ENCODE measurements at places on chromosomes 13 and 19.

GRCh38 chr19:18894254-18895037, 1.5 kb downstream of the CERS1 start:
- no peak for DNase-seq

DNA sequence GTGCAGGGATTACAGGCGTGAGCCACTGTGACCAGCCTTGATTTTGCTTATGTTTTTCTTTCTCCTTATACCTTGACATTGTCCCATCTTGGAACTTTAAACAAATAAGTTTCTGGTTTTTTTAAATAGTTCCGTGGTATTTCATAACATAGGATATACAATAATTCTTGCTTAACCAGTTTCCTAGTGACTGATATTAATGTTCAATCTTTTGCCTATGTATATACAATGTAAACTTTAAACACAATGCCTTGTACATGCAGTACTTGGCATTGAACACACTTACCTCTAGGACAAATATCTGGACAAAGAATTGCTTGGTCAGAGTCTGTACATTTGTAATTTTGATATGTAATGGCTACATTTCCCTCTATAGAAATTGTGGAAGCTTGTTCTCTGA, 24.4 kb upstream of the SPACA4 start:
- DNase-seq = no peak

- no peak for DNase-seq
These were observed 498 bp downstream of the PROZ start for GRCh38 chr13:113158946-113159345.

DNA sequence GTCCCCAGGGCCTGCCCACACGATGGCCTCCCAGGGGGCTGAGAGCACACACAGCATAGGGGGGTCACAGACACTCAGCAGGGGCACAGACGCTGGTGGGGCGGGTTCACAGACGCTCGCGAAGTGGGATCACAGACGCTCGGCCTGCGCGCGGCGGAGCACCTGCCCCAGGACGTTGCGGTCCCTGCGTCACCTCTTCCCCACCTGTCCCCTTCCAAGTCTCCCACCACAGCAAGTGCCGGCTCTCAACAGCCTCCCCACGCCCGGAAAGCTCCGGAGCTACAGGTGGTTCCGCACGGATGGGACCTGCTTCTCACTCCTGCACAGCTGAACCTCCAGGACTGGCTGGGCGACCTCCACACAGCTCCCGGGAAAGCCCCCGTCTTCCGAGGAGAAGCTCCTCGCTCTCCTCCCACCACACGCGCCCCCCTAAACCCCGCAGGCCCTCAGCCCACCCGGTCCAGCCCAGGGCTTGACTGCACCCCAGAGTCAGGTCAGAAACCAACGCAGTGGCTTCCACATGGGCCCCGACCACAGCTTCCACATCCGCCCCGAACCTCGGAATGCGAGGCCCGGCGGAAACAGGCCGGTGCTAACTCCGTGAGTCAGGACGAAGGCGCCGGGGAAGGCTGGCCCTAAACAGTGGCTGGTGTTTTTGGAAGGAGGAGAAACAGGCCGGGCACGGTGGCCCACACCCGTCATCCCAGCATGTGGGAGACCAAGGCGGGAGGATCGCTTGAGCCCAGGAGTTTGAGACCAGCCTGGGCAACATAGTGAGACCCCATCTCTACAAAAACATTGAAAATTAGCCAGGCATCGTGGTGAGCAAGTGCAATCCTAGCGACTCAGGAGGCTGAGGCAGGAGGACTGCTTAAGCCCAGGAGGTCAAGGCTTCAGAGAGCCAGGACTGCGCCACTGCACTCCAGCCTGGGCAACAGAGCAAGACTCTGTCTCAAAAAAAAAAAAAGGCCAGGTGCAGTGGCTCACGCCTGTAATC, 16.5 kb downstream of the BTBD2 start:
- no peak for DNase-seq

- no peak for DNase-seq
These were observed 335.7 kb downstream of the TSHZ3 start for GRCh38 chr19:31013384-31014020.

- DNase-seq = no peak
These were observed 11.7 kb upstream of the MCF2L start for GRCh38 chr13:112957295-112957677.

DNA sequence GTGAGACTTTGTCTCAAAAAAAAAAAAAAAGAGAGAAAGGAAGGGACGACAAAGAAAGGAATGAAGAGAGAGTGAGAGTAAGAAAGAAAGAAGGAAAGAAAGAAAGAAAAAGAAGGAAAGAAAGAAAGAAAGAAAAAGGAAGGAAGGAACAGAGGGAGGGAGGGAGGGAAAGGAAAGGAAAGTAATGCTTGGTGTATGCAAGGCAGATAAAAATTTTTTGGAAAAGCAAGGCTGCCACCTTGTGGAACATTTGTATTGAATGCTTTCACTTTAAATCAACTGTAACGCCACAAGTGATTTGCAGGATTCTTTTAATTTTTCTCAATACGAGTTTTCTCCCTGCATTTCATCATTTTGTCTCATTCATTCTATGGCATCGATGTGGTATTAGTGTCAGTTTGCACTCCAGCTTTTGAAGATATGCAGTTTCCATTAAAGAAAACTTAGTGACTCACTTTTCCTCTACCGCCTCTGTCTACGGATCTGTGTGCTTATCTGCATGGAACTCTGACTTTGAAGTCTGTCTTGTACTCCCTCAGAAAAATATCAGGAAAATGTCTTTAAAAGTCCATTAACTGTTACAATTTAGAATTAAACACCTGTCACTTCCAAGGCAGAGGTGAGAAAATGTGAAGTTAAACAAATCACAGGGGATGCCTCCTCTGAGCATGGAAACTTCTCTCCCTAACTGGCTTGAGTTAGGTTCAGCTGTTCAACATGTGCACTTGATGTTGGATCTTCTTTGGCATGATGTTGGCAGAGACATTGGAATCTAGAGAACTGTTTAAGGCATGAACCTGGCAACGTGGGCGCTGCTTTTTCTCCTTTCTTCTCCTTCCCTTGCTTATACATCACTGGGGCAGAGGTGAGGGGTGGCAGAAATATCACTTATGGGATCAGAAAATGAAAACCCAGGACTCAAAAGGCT, 20.0 kb upstream of the ZDHHC20 start:
- peak; percentile 37 for DNase-seq

- no peak for DNase-seq
These were observed 78.1 kb upstream of the OLFM4 start for GRCh38 chr13:52950436-52950956.

- no peak for DNase-seq
These were observed 113.3 kb downstream of the LMO7 start for GRCh38 chr13:75749407-75749806.

GRCh38 chr19:50417111-50418081, 1.3 kb upstream of the SPIB start:
- no peak for DNase-seq

- no peak for DNase-seq
These were observed 38.8 kb downstream of the CHST8 start for GRCh38 chr19:33660410-33661124.

DNA sequence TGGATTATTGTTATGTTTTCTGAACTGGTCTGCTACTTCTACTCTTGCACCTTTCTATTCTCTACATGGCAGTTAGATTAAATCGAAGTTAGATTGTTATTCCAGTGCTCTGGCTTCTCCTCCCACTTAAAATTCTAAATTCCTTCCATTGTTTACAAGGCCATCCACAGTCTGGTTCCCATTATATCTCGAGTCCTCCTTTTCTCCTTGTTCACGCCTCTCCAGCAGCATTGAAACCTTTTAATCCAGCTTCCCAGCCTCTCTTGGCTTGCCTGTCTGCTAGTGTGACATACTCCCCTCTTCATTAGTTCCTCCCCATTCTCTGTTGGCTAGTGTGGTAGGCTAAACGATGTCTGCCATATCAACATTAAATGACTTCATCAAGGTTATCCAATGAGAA, 54.5 kb downstream of the DNAJC15 start:
- no peak for DNase-seq

DNA sequence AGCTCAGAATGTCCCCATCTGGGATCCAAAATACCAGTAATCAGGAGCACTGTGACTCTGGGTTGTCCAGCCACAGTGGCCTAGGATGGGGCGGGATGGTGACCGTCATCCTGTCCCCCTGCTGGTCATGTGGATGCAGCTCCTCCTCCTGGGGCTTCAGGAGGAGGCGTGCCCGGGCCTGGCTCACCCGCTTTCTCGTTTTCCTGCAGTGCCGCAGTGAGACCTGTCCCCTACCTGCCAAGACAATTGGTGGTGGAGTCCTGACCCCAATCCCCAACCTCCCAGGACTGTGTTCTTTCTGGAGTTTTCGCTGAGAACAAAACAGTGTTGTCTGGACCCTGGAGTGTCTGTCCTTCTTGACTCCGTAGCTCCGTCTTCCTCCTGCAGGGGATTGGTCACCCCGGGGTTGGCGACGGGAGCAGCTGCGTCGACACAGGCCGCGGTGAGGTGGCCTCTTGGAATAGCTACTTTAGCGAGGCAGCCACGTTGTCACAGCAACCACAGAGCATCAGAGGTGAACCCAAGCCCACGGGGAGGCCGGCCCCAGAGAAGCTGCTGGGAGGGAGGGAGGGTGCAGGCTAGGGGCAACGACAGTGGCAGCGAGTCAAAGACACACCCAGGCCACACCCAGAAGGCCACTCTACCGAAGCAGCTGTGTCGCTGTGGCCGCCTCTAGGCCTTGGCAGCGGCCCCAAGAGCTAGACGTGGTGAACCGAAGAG, 10.2 kb upstream of the EMC10 start:
- no peak for DNase-seq

- DNase-seq = no peak
These were observed 18.4 kb downstream of the TMEM272 start for GRCh38 chr13:51826606-51827005.

GRCh38 chr13:40385858-40386180, 280.6 kb downstream of the FOXO1 start:
- DNase-seq = no peak

DNA sequence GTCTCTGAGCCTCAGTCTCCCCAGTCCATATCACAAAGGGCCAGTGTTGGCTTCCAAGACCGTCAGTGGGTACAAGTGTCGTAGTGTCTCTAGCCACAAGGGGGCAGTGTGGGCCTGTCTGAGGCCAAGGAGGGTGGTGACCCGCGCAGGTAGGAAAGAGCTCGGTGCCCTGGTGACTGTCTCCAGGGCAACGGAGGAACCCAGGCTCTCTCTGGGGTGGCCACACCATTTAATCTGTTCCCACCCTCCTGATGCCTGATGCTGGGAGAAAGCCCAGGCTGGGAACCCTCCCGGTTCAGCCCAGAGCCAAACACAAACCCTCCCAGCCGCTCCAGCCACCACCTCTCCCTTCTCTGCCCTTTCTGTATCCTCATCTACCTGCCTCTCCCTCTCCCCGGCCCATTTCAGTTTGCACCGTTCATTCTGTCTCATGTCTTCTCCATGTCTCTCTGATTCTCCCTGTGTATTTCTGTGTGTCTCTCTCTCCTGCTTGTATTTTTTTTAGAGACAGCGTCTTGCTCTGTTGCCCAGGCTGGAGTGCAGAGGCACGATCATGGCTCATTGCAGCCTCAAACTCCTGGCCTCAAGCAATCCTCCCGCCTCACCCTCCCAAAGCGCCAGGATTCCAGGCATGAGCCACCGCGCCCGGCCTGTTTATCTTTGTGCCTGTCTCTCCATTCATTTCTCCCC, 17.5 kb upstream of the MEIS3 start:
- DNase-seq = peak; percentile 84

- no peak for DNase-seq
These were observed 532.9 kb downstream of the SLITRK6 start for GRCh38 chr13:85266331-85266730.

DNA sequence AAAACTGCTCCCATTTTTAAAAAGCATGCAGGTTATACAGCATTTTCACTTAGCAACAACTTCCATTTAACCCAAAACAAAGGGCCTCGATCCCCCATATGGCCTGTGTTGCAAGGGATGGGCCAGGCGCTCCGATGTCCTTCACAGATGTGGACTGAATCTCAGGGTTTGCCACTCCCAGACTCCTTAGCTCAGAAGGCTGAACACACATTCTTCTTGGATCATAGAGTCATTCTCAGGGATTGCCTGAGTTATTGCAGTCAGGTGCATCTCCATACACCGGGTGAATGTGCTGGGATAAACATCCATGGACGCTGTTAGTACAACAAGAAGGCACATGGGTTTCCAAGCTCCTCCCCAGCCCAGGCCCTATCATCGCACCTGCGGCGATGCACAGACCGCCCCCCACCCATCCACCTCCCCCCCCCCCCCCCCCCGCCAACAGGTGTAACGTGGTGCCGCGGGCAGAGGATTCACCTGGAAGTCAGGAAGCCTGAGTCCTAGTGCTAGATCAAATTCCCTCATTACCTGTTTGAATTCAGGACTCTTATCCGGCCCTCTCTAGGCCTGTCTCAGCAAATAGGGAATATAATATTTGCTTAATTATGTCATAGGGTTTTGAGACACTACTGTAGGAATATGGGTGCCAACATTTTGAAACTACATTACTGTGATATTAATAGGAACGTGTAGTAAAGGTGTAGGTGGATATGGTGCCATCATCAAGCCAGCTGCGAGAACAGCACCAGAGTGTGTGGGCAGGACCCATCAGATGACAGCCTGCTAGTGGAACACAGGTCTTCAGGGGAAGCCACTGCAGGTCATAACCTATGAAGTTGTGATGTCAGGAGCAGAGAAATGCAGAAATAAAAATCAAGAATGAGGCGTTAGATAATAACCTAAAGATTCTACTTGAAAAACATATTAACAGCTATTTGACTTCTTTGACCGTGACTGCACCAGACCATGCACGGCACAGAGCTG, 110.9 kb downstream of the SACS start:
- no peak for DNase-seq

- peak; percentile 87 for DNase-seq
These were observed at the start of gene ELF1 for GRCh38 chr13:41019011-41019487. Gene ELF1 (minus strand): TSS chr13:41019316. CDS start chr13:40982054, 37,262 bp downstream.

GRCh38 chr19:16369664-16370576, 45.3 kb downstream of the KLF2 start:
- no peak for DNase-seq

DNA sequence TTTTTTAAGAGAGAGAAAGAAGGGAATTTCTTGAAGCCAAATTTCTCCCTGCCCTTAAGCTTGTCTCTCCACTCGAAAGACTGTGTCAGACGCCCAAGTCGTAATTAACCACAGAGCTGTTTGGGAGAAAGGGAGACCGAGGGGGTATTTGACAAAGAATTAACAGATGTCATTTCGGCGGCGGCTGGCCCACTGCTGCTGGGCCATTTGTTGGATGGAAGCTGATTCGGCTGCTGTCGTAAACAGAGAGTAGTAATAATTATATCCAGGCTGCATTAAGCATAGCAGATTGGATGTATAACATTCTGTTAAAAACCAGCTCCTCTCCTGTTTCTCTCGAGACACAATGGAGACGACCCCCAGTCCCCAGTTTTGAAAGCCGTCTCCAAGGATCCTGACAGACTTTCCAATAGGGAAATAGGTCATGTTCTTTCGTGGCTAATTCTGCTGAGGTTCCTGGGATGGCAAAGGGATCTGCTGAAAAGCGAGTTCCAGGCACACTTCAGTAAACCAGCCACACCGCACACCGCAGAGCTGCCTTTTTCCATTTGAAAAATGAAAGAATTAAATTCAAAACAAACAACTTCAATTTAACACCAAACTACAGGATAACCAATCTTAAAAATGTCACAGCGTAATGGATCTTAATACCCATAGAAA, 71.5 kb downstream of the KCTD15 start:
- no peak for DNase-seq

- peak; percentile 33 for DNase-seq
These were observed at the start of gene HS6ST3 for GRCh38 chr13:96089749-96090239. Gene HS6ST3 (plus strand): TSS chr13:96090107.
